NCI-H524 (cell line): ENCODE measurements at places on chromosomes 6 and 20.

GRCh38 chr20:24962510-24962909 is 13.4 kb downstream of the CST7 start:
- DNase-seq: peak; percentile 80

- no peak for DNase-seq
Observed at GRCh38 chr6:338815-339262, 46.6 kb downstream of the DUSP22 start.

- DNase-seq: no peak
Observed at GRCh38 chr20:22055981-22056380, 350.5 kb downstream of the PAX1 start.

DNA sequence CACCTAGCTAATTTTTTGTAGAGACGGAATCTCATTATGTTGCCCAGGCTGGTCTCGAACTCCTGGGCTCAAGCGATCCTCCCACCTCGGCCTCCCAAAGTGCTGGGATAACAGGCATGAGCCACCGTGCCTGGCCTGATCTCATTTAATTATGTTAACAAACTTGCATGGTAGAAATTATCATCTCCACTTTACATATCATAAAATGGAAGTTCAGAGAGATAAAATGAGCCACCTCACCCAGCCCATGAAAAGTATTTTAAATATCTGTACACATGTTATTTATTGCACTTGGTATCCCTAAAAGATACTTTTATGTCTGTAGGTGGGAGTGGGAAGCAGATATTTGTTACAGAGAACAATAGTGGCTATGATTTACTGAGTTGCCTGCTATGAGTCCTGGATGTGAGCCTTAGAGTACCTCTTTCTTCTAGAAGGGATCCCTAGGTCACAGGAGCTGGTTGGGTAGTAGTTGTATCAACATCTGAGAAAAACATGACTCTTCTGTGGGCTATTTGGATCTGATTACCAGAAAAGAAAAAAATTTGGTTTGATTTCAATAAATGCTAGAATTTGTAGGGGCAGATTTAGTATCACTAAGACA is 52.4 kb upstream of the EIF2S2 start:
- DNase-seq: no peak

DNA sequence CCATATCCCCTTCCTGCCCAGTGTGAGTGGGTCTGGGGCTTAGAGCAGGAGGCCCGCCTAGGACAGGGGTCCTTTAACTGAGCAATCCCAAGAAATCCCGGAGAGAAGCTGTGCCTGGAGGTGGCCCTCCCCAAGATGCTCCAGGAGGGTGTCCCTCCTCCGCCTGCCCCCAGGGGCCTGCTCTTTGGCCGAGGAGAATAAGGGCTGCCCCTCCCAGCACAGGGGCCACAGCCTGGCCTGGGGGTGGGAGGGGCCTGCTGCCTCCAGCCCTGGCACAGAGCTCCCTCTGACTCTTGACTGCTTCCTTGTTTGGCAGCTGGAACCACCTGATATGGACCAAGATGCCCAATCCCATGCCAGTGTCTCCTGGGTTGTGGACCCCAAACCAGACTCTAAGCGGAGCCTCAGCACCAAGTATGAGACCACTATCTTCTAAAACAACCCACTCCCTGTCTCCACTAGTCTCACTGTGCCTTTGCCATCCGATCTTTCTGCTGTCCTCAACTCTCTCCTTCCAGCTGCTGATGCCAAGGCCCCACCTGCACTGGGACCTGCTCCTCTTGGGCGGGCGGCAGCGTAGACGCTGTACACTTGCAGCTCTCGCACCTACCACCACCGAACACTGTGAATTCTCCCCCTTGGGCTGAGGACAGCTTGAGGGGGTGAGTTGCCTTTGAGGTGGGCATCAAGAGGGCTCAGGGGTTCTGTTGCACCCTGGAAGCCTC is 54.3 kb downstream of the TCP11 start:
- DNase-seq: no peak

- no peak for DNase-seq
Observed at GRCh38 chr6:14317387-14317970, 199.9 kb downstream of the CD83 start.

DNA sequence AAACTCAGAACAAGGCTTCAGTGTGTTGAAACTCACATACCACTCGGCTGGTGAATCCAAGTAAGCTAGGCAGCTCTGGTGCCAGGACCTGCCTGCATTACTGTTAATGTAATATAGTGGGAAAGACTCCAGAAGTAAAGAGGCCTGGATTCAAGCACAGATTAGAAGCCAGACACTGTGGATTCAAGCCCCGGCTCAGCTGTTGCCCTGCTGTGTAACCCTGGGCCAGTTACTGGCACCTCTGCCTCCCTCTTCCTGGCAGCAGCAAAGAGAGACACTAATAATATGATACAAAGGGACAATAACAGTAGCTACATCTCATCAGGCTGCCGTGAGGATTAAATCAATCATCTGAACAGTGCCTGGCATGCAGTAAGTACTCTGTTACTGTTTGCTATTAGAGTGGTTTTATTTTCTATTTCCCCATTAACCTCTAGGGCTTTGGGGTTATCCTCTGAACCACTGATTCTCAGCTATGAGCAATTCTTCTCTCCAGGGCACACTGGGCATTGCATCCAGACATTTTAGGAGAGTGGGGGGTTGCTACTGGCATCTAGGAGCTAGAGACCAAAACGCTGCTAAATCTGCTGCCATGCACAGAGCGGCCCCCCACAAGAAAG is 92.9 kb downstream of the ZMYND8 start:
- peak; percentile 69 for DNase-seq

DNA sequence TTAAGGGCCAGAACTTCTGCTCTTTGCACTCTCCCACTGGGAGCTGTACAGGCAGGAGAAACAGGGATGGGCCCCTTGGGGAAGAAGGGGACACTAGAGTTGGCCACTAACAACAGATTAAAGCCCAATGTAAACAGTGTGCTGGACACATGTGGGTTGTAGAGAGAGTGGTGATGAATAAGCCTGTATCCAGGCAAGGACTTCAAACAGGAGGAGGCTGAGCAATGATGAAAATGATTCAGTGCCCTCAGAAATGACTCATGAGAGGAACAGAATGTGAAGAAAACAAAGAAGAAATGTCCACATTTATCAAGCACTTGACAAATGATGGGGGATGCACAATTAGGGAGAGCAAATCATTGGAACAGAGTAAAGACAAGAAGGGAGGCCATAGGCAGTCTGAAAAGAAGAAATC is 242.3 kb downstream of the TBX18 start:
- no peak for DNase-seq

DNA sequence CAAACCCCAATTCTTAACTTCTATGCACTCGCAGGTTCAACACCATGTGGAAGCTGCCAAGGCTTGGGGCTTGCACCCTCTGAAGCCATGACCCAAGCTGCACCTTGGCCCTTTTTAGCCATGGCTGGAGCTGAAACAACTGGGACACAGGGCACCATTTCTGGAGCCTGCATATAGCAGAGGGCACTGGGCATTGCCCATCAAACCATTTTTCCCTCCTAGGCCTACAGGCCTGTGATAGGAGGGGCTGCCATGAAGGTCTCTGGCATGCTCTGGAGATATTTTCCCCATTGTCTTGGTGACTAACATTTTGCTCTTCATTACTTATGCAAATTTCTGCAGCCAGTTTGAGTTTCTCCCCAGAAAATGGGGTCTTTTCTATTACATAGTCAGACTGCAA is 484.7 kb downstream of the EPHA7 start:
- no peak for DNase-seq

DNA sequence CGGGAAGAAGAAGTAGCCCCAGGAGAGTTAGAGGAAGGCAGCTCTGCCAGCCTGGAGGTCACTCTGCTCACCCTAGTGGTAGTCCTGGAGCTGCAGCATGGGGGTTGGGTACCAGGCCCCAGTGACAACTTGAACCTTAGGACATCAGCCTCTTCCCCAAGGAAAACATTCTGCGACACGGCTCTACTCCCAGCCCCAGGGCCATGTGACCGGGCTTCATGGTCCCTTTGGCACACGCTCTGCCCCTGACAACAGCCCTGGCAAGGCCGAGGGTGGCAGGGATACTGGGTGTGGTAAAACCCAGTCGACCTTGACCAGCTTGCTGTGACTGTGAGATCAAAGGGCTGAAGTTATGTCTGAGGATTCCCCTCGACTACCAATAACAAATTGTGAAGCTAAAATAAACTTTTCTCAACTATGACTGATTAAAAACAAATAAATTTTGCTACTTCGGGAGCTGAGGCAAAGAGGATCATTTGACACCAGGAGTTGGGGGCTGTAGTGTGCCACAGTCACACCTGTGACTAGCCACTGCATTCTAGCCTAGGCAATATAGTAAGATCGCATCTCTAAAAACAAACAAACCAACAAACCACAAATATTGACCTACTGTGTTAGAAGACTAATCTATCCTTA is 24.4 kb upstream of the ARID1B start:
- no peak for DNase-seq

DNA sequence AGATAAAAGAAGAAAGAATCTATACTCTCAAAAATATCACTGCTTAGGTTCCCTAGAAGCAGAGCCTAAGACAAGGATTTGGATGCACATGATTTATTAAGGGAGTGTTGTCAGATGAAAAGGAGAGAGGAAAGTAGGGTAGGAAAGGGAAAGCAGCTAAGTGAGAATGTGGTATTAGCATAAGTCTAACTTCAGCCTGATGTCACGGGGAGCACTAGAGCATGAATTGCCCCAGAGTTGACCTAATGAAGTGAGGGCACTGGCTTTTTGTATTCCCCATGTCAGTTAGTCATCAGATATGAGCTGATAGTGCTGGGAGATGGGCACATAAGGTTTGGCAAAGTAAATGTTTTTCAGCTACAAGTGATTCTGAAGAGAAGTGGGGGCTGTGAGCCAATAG is 129.0 kb upstream of the THEMIS start:
- DNase-seq: no peak

DNA sequence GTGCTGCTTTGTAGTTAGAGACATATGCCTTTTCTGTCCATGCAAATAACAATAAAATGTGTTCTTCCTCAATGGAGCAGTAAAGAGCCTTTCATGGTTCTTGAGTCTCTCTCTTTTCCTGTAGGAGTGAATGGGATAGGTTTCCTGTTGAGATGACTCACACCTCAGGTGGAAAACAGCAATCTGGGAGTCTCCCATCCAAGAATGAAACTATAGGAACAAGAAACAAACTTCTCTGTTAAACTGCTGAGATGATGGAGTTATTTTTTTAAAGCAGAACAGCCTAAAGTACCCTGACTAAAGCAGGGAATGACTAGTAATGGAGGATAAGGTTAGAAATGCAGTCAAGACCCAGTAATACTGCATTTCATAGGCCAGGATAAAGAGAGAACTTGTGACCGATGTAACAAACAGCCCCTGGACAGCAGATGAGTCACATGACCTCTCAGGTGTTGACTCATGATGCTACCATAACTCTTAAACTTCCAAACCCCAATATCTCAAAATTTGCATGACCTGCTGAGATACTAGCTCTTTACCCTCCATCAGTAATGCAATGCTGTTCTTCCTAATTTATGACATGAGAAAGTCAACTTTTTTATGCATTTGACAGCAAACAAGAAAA is 548.9 kb downstream of the CBLN4 start:
- no peak for DNase-seq

- DNase-seq: no peak
Observed at GRCh38 chr20:24769878-24770627, 179.0 kb upstream of the CST7 start.

DNA sequence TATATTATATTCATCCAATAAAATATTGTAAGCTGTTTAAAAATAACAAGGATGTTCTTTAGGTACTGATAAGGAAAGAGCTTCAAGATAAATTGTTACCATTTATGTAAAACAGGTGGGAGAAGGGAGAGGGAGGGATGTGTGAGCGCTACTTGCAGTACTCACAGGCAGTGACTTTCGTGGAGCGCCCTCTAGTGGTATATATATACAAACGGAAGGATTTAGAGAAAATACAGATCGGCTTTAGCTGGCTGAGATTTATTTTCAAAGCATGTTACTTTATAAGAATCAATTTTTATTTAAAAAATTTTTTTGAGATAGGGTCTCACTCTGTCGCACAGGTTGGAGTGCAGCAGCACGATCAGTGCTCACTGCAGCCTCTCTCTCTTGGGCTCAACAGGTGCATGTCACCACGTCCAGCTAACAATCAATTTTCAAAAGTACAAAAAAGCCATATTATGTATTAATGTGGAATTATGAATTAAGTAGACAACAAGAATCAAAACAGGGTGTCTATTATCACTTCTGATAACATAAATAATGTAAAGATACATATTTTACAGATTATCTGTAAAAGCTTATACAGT is 3.3 kb upstream of the MOG start:
- peak; percentile 75 for DNase-seq

- DNase-seq: peak; percentile 26
Observed at GRCh38 chr20:58054780-58055373, 173.6 kb downstream of the ANKRD60 start.

DNA sequence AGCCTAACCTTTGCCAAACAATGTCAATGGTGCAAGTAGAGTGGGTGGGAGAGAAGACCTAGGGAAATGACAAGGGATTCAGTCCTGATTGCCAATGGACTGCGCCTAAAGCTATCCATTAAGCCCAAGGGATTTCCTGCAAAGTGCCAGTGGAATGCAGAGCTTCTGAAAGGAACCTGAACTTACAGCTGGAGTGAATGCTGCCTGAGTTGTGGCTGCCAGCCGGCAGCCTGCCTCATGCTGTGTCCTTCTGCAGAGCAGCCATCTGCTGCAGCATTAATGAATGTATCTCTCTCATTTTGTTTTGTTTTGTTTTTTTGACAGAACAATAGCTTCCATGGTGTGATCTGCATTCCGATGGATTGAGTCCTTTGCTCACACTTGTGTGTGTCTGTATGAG is 44.7 kb downstream of the SLC35F1 start:
- peak; percentile 53 for DNase-seq

GRCh38 chr6:44172731-44173500 is 14.3 kb downstream of the CAPN11 start:
- peak; percentile 32 for DNase-seq

DNA sequence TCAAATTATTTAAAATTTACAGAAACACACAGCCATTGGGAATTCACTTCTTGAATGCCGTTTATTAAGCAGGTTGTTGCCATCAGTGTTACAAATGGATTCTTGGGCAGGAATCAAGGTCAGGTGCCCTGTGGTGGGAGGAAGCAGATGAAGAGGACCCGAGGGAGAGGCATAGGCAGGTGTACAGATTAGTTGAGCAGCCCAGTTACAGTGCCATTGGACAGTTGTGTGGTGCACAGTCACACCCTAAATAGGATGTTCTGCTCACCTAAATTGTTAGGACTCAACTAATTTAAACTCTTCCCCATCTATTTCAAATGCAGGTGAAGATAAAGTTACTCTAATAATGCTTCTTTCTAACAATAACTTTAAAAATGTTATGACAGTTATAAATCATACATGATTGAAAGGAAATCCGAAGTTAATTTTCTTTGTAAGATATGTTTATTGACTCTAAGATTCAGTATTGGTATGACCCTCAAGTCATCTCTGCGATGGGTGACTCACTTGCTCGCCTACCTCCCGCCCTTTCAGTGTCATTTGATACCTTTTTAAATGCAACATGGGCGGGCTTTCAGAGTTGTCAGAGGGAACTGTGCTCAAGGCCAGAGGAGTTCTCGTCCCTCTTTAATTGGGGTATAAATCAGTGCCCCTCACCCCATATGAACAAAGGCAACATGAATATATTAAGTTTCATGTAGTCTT is 35.1 kb downstream of the DSE start:
- no peak for DNase-seq

GRCh38 chr20:63942250-63942951 is 13.8 kb downstream of the UCKL1 start:
- no peak for DNase-seq
